ENCODE measurements at places on chromosomes 3 and 15.

DNA sequence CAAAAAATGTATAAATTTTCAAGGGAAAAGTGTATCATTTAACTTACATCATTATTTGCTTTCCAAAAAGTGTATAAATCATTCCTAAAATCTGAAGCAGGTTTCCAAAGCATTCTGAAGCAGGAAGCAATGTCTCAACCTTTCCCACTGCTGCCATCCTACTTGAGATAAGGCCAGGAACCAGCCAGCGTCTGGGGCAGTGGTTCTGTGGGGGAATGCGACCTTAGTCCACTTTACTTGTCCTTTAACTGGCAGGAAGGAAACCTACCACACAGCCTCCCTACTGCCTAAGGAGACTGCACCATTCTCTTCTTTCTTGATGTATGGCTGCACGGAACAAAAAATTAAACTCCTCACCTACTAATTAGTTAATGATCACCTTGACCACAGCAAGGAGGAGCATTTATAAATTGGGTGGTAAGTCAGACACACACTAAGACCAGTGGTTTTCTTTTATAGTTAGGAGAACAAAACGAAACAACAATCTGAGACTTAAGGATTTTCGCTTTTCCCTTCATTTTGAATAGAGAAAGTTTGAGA lies 3.7 kb downstream of the SORD start:
- DNase-seq: peak; percentile 8

- no peak for DNase-seq
These were observed 12.3 kb downstream of the HCLS1 start for GRCh38 chr3:121648219-121648958.

DNA sequence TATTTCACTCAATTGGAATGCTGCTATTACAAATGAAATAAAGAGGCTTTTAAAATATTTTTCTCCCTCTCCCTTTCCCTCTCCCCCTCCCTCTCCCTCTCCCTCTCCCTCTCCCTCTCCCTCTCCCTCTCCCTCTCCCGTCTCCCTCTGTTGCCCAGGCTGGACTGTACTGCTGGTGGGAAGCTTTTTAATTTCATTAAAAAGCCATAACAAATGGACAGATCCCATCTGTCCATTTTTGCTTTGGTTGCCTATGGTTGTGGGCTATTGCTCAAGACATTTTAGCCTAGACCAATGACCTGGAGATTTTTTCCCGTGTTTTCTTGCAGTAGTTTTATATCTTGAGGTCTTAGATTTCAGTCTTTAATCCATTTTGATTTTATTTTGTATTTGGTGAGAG lies 107.2 kb upstream of the LRRC3B start:
- DNase-seq: no peak

DNA sequence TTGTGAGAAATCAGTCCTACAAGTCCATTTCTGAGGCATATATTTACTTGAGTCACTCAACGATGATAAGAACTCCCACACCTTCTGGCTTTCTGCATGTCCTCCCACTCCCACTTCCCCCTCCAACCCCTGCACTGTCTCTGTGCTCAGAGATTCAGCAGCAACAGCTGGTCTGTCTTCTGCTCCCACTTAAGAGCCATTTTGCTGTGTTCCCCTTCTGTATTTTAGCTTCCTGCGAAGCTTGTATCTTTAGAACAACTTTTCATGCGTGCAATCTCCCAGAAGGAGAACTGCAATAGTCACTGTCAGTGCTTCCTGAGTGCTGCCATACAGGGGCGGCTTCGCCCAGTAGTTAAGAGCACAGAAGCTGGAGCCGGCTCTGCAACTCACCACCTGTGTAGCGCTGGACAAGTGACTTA lies 90.0 kb upstream of the SPATA12 start:
- DNase-seq: no peak

DNA sequence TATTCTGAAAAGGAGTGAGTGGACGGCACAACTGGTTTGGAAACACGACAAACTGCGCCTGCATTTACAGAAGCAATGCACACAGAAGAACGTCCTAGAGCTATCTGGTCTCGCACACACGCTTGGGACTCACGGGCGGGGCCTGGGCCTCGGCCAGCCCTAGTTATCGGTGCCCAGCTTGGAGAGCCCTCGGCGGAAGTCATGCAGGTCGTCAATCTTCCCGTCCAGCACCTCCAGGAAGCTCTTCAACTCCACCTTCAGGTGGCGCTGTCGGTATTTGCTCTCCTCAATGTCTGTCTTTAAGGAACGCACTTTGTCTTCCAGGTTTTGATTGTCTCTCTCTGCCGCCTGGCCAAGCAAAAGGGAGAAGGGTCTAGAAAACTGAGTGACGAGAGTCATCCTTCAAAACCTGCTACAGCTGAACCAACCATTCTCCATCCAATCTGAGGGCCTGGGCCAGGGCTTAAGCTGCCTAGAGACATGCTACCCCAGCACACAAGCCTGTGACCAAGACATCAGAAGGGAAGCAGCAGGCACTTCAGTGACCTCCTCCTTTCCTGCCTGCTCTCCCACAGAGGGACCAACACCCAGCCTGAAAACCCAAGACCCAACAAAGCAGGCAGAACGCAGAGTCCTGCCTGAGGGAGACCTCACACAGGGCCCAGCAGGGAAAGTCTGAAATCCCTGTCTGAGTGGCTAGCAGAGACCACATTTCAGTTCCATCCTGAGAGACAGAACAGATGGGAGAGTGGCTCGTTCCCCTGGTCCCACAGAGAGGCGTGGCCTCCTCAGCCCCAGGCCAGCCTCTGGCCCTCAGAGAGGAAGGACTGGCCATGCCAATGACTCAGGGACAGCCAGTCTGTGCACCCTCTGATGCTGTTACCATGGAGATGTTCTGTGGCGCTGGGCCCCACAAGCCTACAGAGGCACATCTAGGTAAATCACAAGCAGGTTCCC lies 40.4 kb downstream of the WHAMM start:
- DNase-seq: peak; percentile 100

GRCh38 chr3:177932346-177932745 lies 603.9 kb upstream of the KCNMB2 start:
- DNase-seq: no peak

DNA sequence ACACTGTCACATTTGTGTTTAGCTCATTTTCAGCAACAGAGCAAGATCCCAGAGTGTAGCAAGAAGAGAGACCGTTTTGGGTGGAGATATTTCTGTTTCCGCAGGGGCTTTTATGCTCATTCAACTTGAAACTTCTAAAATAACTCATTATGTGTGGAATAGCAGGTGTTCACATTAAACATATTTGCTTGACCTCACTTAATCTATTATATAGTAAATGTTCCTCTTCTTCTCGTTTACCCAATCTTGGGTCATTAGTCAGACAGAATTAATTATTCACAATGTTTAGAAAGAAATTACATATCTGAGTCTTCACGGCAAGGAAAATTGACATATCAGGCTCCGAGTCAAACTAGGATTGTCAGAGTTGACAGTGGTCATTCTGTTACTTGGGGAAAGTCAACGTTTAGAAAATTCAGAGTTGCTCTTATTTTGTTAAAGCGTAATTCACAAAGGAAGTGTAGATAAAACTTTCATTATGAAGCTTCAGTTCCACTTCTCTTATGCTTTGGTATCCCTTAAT lies 222.9 kb downstream of the TPRG1 start:
- DNase-seq: no peak

- DNase-seq: no peak
These were observed 124.1 kb downstream of the GADL1 start for GRCh38 chr3:30770387-30770786.

GRCh38 chr15:80604583-80605575 lies 90.2 kb upstream of the ABHD17C start:
- no peak for DNase-seq

- no peak for DNase-seq
These were observed 8.4 kb upstream of the LEKR1 start for GRCh38 chr3:156817646-156818272.

GRCh38 chr3:99317201-99317600 lies 321.2 kb upstream of the COL8A1 start:
- no peak for DNase-seq

- no peak for DNase-seq
These were observed 56.3 kb downstream of the PPM1L start for GRCh38 chr3:160812304-160812703.

GRCh38 chr3:64267721-64268604 lies 42.7 kb upstream of the PRICKLE2 start:
- DNase-seq: no peak

DNA sequence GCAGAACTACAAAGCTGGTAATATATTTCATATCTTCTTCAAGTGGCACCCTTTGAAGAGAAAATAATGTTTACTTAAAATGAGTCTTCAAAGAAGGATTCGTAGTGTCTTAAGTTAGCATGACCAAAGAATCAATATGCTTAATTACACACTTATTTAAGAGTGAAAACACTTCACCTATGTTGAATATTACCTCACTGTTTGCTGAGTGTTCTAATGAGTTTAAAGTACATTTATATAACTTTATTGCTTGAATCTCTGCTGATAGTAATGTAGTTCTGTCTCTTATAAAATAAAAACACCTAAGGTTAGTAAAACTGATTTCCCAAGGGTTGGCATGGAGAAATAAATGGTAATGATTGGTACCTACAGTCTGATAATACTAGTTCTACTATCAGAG lies 143.3 kb upstream of the SLC2A2 start:
- no peak for DNase-seq

GRCh38 chr3:62823461-62824050 lies 51.7 kb downstream of the CADPS start:
- DNase-seq: no peak

DNA sequence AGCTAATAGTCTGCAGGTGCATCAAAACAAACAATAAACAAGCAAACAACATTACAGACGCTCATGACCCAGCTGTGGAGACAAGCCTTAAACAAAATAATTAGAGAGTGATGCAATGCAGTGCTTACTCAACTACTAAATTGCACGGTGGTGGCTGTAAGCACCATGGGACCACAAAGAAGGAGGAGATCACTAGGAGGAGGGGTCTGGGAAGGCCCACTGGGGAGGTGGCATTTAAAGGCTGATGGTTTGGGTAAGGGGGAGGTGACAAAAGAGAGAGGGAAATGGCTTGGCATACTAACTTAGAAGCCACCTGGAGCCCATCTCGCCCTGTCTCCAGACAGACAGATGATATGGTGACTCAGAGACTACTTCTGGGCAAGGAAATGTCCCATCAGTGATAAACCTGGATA lies 516.7 kb downstream of the FOXP1 start:
- no peak for DNase-seq

- DNase-seq: no peak
These were observed 191.5 kb upstream of the SLC2A2 start for GRCh38 chr3:171218069-171218468.

- no peak for DNase-seq
These were observed 5.0 kb downstream of the NUDT16 start for GRCh38 chr3:131386429-131387165.

GRCh38 chr15:43941555-43941954 lies 114.8 kb downstream of the WDR76 start:
- DNase-seq: no peak

GRCh38 chr15:82108489-82109078 lies 62.8 kb upstream of the MEX3B start:
- peak; percentile 61 for DNase-seq

DNA sequence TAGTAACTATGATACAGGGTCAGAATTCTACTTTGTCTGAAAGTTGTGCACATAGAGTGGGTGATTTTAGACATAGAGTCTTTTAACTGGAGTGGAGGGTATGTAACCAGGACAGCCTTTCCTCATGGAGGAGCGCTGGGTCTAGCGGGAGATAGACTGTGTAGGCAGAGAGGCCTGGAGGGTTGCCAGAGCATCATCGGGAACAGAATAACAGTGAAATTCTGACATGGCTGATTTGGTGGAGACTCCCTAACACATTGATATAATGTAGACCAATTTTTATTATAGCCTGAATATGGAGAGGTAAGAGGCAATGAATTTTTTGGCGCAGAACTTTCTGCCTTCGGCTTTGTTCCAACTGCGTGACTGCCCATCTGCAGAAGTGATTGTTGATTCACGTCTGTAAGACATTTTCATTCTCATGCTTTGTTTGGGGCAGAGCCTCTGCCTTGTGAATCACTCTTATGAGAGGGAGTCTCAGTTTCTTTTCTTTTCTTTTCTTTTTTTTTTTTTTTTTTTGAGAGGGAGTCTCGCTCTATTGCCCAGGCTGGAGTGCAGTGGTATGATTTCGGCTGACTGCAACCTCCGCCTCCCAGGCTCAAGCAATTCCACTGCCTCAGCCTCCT lies 16.0 kb downstream of the LPP start:
- DNase-seq: no peak

- no peak for DNase-seq
These were observed 41.6 kb downstream of the GOLGA6L10 start for GRCh38 chr15:82307714-82308081.

DNA sequence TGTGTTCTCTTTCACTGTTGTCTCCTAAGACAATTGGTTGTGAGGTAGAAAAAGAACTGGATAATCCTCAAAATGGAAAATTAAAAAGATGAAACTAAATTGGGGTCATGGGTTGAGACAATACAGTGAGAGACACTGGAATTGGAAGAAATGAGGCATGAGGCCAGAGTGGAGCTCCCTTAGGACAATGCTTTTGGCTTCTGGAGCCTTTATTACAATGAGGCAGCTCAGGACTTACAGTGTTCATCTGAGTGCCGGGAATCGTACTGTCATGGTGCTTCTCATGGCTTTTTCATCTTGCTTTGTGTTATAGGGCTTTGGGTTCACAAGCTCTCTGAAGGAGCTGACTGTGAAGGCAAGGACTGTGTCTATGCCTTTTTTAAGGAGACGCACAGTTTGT lies 293.5 kb downstream of the SOX2 start:
- DNase-seq: no peak

GRCh38 chr15:69810431-69811354 lies 287.0 kb downstream of the TLE3 start:
- DNase-seq: no peak

DNA sequence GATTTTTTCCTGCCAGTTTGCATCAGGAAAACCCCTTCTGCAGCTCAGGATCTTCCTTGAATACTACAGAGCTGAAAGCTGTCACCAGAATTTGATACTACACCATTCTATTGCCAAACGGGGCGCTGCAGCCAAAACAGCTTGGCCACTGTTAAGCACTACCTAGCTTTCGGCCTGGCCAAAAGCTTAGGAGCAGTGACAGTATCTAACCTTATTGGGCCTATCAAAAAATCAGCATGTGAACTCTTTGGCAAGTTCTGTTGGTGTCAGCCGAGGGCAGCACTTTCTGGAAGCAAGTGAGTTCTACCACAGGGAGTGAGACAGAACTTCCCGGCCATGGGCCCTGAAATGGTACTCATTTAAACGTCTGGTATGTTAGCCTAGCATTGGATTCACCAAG lies 16.1 kb upstream of the GYG1 start:
- no peak for DNase-seq
